ENCODE measurements at places on chromosomes 5 and 9. TPM values are rescaled to one million over a fixed set of nuclear protein-coding genes. Genes with fewer than 3 reads are reported as not detected.
A peak's percentile ranks its signal among the peaks of the same experiment; 100 is the strongest.

GRCh38 chr9:90724880-90725279 lies 76.7 kb upstream of the SYK start:
- no peaks in the 10 kb centered on the region for H3K4me1 ChIP-seq
- H3K4me3 ChIP-seq, result no peak overlapping the region
- H3K27ac ChIP-seq, result no peak overlapping the region
- H3K36me3 ChIP-seq, result no peaks in the 10 kb centered on the region

The GRXCR2 gene
- not detected for total RNA-seq

The TRIP13 gene
- total RNA-seq, result 6.4 TPM

DNA sequence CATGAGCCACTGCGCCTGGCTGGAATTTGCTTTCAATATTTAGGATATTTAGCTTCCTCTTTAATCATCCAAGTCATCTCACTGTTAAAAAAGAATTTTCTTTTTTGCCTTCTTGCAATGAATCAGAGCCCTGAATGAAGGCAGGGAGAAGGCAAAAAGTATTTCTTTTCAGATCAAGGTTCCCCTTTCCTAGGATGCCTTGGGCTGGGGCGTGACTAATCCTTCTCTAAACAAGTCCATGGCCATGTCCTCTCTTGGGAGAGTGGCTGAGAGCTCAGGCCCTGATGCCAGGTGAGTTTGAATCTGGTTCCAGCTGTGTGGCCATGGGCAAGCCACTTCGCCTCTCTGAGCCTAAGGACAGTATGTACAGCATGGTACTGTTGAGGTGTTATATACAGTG lies 84.8 kb upstream of the NEURL1B start:
- H3K4me1 ChIP-seq, result peaks cover 30% of the 10 kb centered on the region
- no peaks in the 10 kb centered on the region for H3K36me3 ChIP-seq
- no peak overlapping the region for H3K4me3 ChIP-seq
- peaks cover 14% of the 10 kb centered on the region for H3K27me3 ChIP-seq
- DNase-seq, result peak; percentile 17

GRCh38 chr5:176803068-176803942 lies 7.1 kb upstream of the UNC5A start:
- no peaks in the 10 kb centered on the region for H3K36me3 ChIP-seq
- no peaks in the 10 kb centered on the region for H3K4me1 ChIP-seq
- peaks cover 38% of the 10 kb centered on the region for H3K27me3 ChIP-seq
- DNase-seq, result no peak
- no peak overlapping the region for H3K27ac ChIP-seq

The DOK3 gene
- 7.7 TPM for total RNA-seq

The PCDHB15 gene
- total RNA-seq, result 4.3 TPM
